ENCODE measurements at places on chromosomes 12 and 14.
A peak's percentile ranks its signal among the peaks of the same experiment; 100 is the strongest.

- no peak for DNase-seq
These were observed 7.7 kb downstream of the HOXC8 start for GRCh38 chr12:54016478-54016964.

DNA sequence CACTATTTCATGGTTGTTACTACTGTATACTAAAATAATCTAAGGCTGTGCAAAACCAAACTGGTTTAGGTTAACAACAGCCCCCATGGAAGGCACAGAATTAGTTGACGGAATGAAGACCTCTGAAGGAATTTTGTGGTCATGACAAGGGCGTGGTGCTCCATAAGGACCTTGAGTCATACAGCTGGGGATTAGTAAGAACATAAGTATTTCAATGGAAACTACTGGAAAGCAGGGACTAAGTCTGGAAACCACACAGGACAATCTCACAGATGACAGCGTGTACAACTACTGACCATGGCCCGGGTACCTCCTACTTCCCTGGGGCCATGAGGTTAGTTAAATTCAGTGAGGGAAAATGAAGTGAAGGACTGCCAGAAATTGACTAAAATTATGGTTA is 98.5 kb upstream of the PLEKHA5 start:
- no peak for DNase-seq

DNA sequence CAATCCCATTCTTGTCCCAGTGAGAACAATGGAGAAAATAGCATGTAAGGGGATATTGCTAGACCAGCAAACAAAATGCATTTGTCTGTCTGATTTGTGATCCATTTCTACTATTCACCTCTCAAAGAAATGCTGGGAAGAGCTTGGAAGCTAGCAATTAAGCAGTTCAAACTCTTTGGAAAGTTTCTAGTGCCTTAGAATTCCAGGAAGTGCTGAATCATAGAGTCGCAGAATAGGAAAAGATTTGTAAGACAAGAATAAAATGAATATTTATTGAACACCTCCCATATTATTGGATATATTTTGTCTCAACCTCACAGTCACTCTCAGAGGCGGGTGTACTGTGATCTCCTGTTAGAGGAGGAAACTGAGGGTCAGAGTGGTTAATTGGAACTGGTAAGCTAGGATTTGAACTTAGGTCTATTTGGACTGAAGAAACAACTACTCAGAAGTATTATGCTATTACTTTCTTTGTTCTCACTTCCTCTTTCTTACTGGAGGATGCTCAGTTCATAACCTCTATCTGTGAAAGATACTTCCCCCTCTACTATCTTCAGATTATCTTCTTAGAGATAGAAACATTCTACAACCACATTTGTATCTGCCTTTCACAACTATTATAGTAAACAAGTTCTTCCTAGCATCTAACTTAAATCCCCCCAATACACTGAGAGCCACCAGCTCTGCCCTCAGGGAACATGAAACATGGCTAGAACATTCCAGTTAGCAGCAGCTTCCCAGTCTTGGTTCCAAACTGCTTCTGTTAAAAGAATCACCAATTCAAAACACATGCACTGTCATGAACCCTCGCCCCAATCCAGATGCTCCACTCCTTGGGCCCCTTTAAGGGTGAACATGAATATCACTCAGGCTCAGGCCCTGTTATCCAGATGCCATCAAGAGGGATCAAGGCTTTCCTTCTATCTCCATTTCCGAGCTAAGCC is 64.2 kb downstream of the DRAM1 start:
- no peak for DNase-seq

DNA sequence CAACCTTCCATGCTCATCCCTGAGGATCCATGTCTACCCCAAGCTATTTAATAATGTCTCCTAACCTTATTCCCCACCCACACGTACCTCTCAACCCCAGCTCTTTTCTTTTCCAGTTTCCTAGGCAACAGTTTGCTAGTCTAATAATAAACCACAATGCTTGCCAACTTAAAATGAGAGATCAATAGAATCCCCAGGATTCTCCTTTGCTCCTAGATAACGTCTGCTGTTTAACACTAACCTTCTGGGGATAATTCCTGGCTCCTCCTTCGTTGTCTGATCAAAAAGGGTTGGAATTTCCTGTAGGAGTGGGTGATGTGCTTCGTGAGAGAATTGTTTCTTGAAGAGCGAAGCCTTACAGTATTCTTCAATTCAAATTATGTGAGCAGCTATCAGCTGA is 42.2 kb upstream of the DBX2 start:
- DNase-seq: no peak

DNA sequence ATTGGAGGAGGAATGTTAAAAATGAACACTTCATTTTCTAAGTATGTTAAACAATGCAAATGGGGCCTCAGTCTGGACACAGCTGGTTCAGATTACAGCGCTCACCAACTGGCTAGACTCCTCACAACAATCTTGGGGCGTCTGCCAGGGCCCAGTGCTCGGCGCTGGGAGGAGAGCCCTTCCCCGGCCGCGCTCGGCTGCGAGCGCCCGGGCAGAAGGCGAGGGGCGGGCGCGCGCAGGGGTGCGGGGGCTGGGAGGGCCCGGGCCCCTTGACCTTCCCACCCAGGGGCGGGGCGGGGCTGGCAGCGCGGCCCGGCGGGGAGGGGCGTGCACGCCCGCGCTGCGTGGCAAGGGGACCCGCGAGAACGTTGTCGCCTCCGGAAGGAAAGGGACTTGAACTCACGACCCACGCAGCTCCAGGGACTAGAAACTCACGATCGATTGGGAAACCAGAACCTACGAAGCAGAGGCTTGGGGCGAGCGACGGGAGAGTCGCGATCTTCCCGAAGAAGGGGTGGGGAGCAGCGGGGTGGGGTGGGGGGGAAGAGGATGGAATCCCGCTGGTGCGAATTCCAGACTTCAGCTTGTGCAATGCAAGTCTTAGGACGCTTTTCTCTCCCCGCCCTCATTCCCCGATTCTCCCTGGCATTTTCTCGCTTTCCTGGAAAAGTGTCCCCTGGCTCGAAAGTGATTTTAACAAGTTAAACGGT is at the start of gene FBLN5:
FBLN5 (minus strand) TSS at position 220 of the 710 bp plus-strand sequence. CDS start 465 bp downstream, outside the sequence.
- DNase-seq: peak; percentile 81

- no peak for DNase-seq
These were observed 32.3 kb downstream of the KCNK13 start for GRCh38 chr14:90093942-90094595.

GRCh38 chr12:96220902-96221301 is 26.7 kb downstream of the ELK3 start:
- no peak for DNase-seq

DNA sequence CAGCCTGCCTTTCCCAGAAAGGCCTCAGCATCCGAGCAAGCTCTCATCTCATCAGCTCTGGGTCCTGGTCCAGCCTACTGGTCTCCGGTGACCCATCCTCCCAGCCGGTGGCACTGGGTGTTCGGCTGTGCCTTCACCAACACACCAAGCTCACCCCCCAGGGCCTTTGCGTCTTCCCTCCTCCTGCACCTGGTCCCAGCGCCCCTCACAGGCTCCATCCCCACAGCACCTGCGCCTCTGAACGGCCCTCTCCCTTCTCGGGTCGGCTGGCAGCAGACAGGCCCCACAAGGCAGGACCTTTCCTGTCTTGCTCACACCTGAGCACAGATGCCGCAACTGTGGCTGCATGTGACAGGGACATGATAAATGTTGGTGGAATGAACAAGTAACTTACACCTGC is 13.1 kb downstream of the P2RX2 start:
- peak; percentile 5 for DNase-seq

DNA sequence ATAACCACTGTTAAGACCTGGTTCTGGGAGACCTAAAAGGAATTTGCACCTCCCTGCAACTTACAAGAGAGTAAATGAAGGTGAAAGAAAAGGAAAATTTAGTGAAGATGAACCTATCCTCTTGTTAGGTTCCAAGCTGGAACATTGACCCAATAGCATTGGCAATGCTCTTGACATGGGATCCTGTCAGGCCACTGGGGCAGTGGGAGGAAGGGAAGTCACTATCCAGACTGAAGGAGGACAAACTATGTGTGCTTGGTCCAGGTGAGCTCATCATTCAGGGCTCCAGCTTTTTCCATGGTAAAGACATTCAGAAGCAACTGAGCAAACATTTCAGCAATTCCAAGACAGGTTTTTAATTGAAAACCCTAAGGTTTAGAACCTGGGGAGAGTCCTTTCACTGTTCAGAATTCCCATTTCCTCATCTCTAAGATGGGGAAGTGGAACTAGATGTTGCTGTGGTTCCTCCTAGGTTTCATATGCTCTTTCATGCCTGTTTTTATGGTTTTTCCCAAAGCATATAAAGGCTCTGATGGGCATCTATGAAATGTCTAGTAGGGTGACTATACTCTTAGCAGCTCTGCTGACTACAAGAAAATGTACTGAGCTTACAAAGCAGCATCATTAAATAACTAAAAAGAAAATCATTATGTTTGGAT is 33.1 kb downstream of the MAPK1IP1L start:
- no peak for DNase-seq

GRCh38 chr12:89344043-89344861 is 8.0 kb downstream of the DUSP6 start:
- no peak for DNase-seq

- no peak for DNase-seq
These were observed 18.6 kb upstream of the CHST11 start for GRCh38 chr12:104438134-104438533.

GRCh38 chr12:113835896-113836295 is 130.2 kb downstream of the RBM19 start:
- no peak for DNase-seq

- DNase-seq: no peak
These were observed 2.9 kb upstream of the MMP17 start for GRCh38 chr12:131825146-131825892.

- DNase-seq: no peak
These were observed 828 bp downstream of the MMAB start for GRCh38 chr12:109572506-109572845.

- DNase-seq: no peak
These were observed 184.5 kb downstream of the NUBPL start for GRCh38 chr14:31745741-31746140.

GRCh38 chr12:31897781-31898503 is 61.3 kb upstream of the RESF1 start:
- peak; percentile 84 for DNase-seq

- DNase-seq: no peak
These were observed 128.1 kb downstream of the RIMBP2 start for GRCh38 chr12:130587966-130588365.

DNA sequence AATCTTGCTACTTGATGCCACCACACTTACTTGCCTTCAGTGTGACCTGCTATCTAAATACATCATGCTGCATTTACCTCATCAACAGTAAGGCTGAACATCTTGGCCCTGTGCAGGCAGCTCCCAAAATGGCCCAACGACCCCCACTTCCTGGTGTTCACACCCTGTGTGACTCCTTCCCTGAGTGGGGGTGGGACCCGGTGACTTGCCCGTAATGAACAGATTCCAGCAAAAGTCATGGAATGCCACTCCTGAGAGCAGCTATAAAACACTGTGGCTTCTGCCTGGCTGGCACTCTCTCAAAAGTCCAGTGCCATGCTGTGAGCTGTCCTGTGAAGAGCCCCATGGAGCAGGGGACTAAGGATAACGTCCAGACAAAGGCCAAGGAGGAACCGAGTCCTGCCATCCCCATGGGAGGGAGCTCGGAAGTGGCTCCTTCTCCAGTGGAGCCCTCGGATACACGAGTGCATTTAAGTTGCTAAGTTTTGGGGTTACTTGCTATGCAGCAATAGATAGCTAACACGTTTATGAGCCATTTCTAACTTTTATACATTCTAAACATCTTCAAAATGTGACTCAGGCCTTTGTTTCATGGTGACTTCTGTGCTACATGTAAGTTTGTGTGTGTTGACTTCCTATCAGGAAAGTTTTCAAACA is 33.0 kb downstream of the P2RX2 start:
- DNase-seq: no peak

- no peak for DNase-seq
These were observed 12.5 kb upstream of the ZFP36L1 start for GRCh38 chr14:68805414-68805813.

GRCh38 chr12:52903285-52903854 is 1.5 kb downstream of the KRT8 start:
- peak; percentile 93 for DNase-seq

GRCh38 chr12:130929363-130929762 is 24.3 kb upstream of the ADGRD1 start:
- DNase-seq: no peak

DNA sequence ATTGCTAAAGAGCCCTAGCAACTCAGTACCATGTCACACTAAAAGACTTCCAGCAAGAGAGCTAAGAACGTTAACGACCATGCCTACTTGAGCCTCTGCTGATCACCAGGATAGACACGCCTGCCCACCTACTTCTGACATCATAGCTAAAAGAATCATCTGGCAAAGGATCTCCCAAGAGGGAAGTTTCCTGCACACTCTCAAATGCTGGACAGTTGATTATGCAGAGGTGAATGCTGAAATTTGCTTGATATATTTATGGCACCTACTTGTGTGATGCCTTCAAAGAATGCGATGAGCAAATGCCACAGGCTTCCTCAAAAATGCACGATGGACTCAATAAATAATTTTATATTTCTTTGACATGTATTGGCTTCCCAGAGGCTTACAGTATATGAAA is 113.6 kb downstream of the GALC start:
- DNase-seq: no peak

- no peak for DNase-seq
These were observed 171.2 kb downstream of the ERC1 start for GRCh38 chr12:1162081-1162760.

DNA sequence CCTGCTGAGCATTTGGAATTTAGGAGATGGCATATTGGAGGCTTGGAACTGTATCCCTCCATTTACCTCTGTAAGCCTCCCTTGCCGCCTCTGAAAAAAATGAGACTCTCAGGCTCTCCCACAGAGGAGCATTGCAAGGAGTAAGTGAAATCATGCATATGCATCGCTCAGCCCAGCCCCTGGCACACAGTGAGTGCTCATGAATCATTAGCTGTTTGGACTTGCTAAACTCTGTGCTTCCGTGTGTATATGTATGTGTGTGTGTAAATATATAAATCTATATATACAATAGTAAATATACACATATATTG is 17.1 kb upstream of the TBX3 start:
- DNase-seq: no peak

- no peak for DNase-seq
These were observed 54.9 kb upstream of the GPR68 start for GRCh38 chr14:91299121-91300115.

DNA sequence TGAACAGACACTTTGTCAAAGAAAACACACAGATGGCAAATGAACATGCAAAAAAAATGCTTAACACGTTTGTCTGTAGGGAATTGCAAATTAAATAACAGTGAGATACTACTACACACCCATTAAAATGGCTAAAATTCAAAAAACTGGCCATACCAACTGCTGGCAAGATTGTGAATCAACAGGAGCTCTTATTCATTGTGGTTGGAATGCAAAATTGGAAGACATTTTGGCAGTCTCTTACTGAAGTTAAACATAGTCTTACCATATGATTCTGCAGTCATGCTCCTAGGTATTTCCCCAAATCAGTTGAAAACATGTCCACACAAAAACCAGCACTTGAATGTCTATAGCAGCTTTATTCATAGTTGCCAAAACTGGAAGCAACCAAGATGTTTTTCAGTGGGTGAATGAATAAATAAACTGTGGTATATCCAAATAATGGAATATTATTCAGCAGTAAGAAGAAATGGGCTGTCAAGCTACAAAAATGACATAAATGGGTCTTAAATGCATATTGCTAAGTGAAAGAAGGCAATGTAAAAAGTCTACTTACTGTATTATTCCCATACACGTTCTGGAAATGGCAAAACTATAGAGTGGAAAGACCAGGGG is 91.4 kb downstream of the PLEKHA5 start:
- no peak for DNase-seq

Data from iPS-NIHi11 (cell line).